ENCODE measurements at places on chromosomes 3 and 15. TPM values are rescaled to one million over a fixed set of nuclear protein-coding genes. Genes with fewer than 3 reads are reported as not detected.

Gene NME9
- polyA plus RNA-seq = 3.8 TPM

Gene ROPN1
- polyA plus RNA-seq = 0.42 TPM

Gene CCR4
- 1.1 TPM for polyA plus RNA-seq

Gene HTR3E
- not detected for polyA plus RNA-seq

Gene GOLGA8K
- polyA plus RNA-seq = 2.4 TPM

Gene GP5
- 0.78 TPM for polyA plus RNA-seq

Gene MORC1
- polyA plus RNA-seq = not detected

Gene SERPINI2
- polyA plus RNA-seq = 2.0 TPM

Gene SLC9A9
- polyA plus RNA-seq = 13.6 TPM

Gene LTF
- polyA plus RNA-seq = 7.1 TPM

Gene CHRNA7
- polyA plus RNA-seq = 19.1 TPM

Gene PLCH1
- polyA plus RNA-seq = 17.2 TPM

Gene CPN2
- not detected for polyA plus RNA-seq

Gene TMEM207
- 0.37 TPM for polyA plus RNA-seq

Gene GAP43
- polyA plus RNA-seq = 0.70 TPM

Gene SLC38A3
- 10.0 TPM for polyA plus RNA-seq

Gene INSYN1
- polyA plus RNA-seq = 24.4 TPM

Gene NCK1
- 46.9 TPM for polyA plus RNA-seq

Gene CFAP92
- polyA plus RNA-seq = 4.0 TPM

- DNase-seq = peak; percentile 81
Measured at GRCh38 chr3:9036404-9037131, 73.3 kb upstream of the RAD18 start.

GRCh38 chr3:174358252-174358651 is 500.9 kb upstream of the NAALADL2 start:
- no peak for DNase-seq

DNA sequence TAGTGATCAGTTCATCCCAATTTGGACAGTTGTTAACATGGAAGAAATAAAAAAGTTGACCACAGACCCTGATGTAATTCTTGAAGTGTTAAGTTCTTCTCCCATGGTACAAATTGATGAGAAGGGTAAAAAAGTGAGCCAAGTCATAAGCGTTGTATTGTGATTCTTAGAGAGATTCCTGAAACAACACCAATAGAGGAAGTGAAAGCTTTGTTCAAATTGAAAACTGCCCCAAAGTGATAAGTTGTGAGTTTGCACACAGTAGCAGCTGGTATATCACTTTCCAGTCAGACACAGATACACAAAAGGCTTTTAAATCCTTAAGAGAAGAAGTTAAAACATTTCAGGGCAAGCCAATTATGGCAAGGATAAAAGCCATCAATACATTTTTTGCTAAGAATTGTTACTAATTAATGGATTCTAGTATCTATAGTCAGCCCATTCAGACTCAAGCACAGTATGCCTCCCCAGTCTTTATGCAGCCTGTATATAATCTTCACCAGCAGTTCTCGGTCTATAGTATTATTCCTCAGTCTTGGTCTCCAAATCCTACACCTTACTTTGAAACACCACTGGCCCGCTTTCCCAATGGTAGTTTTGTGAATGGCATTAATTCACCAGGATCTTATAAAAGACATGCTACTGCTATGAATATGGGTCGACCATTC is 38.2 kb downstream of the CDIN1 start:
- no peak for DNase-seq

DNA sequence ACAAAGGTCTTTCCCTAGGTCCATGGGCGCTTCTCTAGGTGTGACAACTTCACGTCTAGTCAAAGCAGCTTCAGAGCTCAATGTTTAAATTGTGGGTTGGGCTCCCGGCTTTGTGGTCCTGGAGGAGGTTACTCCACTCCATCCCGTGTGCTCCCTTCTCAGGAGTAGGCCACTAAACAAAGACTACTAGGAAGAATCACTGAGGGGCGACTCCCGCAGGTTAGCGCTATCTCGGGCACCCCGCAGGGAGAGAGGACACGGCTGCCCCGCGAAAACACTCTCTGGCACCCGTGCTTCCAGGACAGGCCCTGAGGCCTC is 500 bp downstream of the PARP6 start:
- DNase-seq = peak; percentile 12

DNA sequence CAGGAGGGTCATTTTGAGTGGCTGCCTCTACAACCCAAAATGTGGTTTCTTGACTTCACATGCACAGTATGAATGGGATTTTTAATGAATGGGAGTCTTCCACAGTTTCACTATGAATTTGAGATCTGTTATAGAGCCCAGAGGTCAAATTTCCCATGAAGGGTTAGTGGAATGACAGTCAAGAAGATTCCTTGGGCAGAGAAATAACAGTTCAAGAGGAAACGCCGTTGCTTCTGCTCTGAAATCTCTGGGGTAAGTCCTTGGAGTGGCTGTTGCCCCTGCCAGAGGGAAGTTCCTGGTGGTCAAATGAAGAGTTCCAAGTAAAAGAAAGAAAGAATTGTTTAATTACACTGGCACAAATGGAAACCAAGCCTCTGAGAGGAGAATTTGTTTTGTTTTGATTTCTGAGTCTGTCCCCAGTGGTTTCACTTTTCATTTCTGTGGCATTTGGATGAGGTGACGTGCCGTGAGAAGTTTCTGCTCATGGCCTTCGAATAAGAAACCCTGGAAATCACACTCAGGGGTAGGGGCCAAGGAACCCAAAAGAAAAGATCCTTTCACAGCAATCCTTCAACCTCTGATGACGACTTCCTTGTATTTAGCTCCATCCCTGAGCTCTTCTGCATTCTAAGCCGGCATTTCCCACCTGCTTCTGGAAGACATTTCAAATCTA is 77.5 kb upstream of the IL12A start:
- no peak for DNase-seq

DNA sequence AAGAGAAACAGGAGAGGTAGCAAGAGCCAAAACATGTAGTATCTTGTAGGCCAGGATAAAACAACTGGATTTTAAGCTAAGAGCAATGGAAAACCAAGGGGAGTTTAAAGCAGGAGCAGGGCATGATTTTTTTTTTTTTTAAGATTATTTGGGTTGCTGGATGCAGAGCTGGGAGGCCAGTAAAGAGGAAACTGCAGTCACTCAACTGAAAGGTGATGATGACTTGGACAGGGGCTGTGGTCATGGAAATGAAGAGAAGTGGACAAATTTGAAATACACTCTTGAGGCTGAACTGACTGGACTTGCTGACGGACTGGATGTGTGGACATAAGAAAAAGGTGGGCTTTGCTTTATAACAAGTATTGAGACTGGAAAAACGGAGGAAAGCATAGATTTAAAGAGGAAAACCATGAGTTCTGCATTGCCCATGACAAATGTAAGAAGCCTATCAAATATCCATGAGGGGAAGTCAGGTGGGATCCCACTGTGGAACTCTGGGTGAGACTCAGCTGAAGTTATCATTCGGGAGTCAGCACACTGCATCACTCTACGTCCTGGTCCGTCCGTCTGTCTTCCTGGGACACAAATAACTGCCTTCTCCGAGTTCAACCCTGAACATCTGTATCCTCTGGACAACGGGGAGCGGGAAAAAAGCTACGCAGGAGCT is 688 bp downstream of the XPC start:
- DNase-seq = no peak

DNA sequence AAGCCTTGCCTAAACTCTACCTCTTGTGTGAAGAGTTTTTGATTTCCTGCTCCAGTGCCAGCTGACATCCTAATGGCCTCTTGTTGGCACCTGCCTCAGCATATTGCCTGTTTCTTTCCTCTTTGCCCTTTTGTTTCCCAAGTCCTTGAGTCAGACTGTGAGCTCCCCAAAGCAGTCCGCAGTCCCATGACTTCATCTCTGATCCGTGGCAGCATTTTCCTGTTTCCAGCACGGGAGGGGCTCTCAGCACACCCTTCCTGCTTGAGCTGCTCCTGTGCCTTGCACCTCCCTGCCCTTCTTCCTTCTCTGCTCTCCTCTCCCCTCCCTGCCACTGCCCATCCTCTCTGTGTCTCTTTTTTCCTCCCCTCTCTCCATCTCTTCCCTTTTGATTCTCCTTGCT is 179.6 kb downstream of the EPHB1 start:
- DNase-seq = peak; percentile 2

- no peak for DNase-seq
Measured at GRCh38 chr3:141231952-141232823, 563 bp downstream of the PXYLP1 start.

- no peak for DNase-seq
Measured at GRCh38 chr15:49895347-49896223, 223.4 kb downstream of the ATP8B4 start.

DNA sequence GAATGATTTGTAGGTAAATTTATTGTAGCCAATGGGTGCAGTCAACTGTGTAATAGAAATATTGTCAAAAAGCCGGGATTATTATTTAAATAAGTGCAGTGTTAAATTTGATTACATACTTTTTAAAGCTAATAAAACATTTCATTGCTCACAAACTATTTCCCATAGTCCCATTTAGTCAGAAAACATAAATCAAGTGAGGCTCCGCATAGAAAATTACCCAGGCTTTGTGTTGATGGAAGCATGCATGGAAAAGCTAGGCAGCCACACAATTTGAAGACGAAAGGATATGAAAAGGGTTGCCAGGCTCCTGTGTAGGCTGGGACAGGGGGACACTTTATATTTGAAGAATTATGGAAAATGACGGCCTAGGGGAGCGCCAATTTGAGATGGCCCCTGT is 82.3 kb downstream of the LRTM1 start:
- no peak for DNase-seq

GRCh38 chr3:11498646-11499045 is 145.1 kb downstream of the VGLL4 start:
- no peak for DNase-seq

DNA sequence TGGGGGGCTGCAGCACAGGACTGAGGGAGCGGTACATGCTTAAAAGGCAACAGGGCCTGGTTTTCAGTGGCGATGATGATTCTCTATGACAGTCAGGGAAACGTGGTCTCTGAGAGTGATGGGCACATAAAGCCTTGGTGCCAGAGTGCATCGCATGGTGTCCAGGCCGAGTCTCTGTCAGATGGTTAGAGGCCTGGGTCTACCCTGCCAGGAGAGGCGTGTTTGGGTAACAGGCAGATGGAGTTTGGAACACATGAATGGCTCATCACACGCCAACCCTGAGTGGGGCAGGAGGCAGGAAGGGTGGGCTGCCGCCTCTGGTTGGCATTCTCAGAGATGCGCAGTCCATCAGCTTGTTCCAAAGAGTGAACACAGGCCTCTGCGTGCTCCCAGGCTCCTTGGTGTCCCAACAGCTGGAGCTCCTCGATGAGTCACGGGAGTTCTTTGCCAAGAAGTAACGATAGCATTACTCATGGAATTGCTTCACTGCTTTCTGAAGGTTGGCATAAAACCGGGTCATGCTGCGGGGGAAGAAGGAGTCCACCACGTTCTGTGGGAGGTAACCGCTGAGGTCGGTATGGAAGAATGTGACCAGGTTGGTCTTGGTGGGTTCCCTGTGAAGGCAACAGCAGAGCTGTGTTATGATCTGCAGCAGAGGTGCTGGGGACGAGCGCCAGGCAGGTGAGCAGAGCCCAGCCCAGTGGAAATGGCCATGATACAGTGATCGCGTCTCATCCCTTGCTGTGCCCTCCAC is 11.0 kb downstream of the STARD5 start:
- DNase-seq = peak; percentile 63

DNA sequence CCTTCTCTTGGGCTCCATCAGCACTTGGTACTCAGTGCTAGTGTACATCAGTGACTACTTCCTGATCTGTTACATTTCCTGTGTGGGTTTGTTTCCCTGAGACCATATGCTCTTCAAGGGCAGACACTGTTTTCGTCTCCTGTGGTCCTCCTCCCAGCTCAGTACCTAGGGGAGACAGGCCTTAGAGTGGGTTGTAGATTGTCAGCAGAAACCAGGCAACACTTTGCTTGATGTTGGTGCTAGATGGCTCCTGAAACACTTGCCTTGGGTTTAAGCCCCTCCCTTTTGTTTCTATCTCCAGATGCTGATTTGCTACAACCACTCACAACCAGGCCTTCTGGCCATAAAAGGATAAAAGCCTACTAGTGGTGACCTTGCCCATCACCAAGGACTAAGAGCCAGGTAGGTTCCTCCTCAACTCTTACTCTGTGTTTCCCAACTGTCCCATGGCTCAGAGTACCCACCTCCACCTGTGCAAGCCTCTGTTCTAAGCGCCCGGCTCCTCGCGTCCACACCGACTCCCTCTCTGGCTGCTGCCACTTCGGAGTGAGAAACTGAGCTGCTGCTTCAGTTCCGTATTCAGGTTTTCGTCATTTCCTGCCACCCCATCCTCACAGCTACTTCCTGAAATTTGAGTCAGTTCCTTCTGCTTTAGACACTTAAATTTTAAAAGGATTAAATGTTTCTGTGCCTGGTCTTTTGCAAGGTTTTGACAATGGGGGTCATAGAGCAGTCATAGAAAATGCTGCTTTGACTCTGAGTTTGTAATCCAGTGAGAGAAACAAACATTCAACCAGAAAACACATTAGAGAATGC is at the start of gene HCLS1:
TSS of gene HCLS1 (minus strand) at position 548 of the 816 bp plus-strand sequence. CDS start 2,556 bp downstream, outside the sequence.
- no peak for DNase-seq

DNA sequence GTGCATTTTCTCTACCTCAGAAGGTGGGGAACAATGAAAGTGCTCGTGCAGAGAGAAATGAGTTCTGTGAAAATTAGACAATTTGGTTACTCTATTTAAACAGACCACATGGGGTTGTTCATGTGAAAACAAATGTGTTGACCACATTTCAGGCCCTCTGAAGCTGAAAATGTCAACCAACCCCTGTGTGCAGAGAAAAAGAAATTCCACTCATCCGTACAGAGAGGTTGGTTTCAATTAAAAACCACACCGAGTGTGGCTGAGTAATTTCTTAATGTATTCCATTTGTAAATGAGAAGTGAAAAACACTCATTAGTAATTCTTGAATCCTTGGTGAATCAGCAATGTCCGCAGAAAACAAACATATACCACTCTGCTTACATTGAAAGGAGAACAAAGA is 46.9 kb upstream of the SLC7A14 start:
- no peak for DNase-seq

- DNase-seq = peak; percentile 45
Measured at GRCh38 chr15:38440353-38441129, 13.4 kb upstream of the FAM98B start.

- DNase-seq = no peak
Measured at GRCh38 chr15:49815950-49816349, 195.1 kb downstream of the DTWD1 start.

- DNase-seq = no peak
Measured at GRCh38 chr3:96991800-96992365, 177.5 kb downstream of the EPHA6 start.

GRCh38 chr3:8416965-8417364 is 84.7 kb upstream of the LMCD1 start:
- DNase-seq = no peak

- no peak for DNase-seq
Measured at GRCh38 chr3:36543276-36543997, 163.1 kb downstream of the STAC start.

DNA sequence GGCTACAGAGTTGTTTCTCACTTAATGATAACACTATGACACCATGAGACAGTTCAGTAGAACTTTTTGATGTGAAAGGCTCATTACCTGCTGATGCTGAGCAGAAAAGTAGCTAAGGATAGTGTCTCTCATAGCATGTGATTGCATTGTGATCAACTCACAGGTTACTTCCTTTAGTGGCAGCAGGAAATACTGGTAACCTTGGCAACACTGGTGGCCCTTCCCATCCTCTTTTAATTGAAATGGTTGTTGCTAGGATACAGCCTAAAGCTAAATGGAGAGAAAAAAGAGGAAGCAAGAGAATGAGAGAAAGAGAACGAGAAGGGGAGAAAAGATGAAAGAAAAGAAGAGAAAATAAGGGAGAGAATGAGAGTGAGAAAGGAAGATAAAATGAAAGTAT is 204.7 kb upstream of the GAP43 start:
- DNase-seq = no peak

All from right lung (tissue), 10 donors.